Activated naive CD4-positive, alpha-beta T cell (primary cell): ENCODE measurements at places on chromosomes 13 and 19.
A peak's percentile ranks its signal among the peaks of the same experiment; 100 is the strongest.

GRCh38 chr19:12736995-12737834 is at the start of gene GET3:
TSS of gene GET3 (plus strand) at chr19:12737497. CDS start at chr19:12737506, 9 bp downstream.
- peak; percentile 51 for DNase-seq

DNA sequence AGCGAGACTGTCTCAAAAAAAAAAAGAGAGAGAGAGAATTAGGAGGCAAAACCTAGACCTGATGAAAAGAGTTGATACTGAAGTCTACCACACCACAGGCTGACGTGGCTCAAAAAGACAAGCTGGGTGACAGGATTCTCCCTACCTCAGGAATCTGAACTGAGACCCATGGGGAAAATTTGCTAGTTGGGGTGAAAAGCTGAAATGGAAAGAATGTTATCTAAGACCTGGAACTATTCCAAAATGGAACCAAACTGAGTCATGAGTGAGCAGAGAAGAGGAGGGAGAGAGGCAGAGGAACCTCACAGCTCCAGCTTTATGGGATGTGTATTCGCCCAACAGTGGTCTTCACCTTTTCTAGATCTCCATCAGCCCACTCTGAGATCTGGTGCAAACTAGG is 11.7 kb downstream of the SMG9 start:
- no peak for DNase-seq

DNA sequence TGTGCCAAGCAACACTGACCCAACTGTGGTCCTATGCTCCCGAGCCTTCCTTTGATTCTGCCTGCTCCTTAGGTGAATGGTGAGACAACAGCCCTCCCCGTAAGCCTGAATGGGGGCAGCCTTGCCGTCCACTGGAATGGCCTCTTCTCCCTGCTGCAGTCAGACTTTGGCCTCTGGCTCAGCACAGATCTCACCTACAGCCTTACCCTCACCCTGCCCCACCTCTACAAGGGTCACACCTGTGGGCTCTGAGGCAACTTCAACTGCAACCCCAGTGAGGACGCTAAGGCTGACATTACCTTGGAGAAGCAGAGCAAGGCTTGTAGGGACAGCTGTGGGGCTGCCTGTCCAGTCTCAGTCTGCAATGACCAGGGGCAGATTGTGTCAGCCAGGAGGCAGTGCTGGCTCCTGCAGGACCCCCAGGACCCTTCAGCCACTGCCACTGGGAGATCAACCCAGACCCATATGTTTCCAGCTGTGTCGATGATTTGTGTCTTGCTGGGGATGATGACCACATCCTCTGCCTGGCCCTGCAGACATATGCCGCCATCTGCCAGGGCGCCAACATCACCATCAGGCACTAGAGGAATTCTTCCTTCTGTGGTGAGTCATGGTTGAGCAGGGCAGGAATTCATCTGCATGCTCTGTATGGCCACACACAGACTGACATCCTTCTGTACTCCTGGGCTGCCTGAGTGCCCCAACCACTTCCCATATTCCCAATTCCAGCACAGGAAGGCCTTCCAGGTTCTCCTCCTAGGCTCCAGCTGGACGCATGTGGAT is 27.3 kb upstream of the FXYD3 start:
- no peak for DNase-seq

DNA sequence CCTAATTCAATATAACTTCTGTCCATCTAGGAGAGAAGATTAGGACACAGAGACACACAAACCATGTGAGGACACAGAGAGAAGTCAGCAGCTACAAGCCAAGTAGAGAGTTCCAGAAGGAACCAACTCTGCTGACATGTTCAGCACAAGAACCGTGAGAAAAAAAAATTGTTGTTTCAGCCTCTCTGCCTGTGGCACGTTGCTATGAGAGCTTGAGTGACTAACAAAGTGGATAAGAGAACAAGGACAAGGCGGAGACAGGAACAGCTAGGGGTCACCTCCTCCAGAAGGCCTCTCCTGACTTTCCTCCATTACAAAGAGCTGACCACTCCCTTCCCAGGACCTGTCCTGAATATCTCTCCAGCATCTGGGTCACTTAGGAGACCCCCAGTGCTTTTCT is 5.6 kb upstream of the SIGLEC12 start:
- no peak for DNase-seq

DNA sequence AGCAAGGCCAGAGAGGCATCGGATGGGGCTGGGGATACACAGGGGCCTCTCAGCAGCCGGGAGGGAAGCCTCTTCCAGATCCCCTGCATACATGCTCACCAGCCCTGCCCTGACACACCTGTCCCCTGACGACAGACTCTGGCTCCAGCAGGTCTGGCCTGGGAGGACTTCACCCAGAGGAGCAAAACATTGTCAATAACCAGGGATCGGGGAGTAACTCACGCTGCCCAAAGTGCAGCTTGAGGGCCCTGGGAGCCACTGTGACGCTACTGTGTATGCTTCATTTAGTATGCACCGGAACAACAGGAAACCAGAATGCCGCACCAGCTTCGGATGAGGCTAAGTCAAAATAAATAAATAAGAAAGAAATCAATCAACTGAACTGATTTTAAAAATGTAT is 12.4 kb upstream of the CD22 start:
- DNase-seq, result no peak

GRCh38 chr13:28267497-28267896 is 129.2 kb downstream of the PAN3 start:
- no peak for DNase-seq

- no peak for DNase-seq
Observed at GRCh38 chr13:37407156-37407555, 191.4 kb downstream of the POSTN start.

- no peak for DNase-seq
Observed at GRCh38 chr13:107299717-107300116, 731.8 kb upstream of the ARGLU1 start.

GRCh38 chr19:51094696-51095279 is 12.1 kb upstream of the KLK14 start:
- DNase-seq, result no peak

GRCh38 chr19:44512326-44513298 is 12.3 kb upstream of the ZNF180 start:
- DNase-seq, result no peak

- no peak for DNase-seq
Observed at GRCh38 chr13:79541426-79542049, 60.6 kb downstream of the NDFIP2 start.

- DNase-seq, result no peak
Observed at GRCh38 chr13:65631078-65631477, 1599.1 kb downstream of the PCDH9 start.

DNA sequence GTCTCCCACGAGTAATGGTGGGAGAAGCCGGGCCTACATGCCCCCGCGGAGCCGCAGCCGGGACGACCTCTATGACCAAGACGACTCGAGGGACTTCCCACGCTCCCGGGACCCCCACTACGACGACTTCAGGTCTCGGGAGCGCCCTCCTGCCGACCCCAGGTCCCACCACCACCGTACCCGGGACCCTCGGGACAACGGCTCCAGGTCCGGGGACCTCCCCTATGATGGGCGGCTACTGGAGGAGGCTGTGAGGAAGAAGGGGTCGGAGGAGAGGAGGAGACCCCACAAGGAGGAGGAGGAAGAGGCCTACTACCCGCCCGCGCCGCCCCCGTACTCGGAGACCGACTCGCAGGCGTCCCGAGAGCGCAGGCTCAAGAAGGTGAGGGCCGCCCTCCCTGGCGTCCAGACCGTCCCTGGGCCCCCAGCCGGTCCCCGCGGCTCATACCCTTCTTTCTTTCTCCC is 1.4 kb upstream of the USF2 start:
- DNase-seq, result peak; percentile 43

DNA sequence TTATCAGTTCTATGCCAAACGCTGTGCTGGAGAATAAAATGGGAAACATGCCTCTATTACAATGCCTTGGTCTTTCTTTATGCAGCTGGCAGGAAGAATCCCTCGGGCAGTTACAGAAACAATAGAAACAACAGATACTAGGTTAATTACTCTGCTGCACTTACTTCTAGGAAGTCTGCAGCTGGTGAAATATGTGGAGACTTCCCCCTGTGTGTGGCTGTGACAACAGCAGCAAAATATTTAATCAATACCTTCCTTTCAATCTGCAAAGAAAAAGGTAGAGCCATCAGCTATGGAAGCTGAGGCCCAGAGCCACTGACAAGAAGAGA is 9.9 kb downstream of the STOML3 start:
- no peak for DNase-seq

DNA sequence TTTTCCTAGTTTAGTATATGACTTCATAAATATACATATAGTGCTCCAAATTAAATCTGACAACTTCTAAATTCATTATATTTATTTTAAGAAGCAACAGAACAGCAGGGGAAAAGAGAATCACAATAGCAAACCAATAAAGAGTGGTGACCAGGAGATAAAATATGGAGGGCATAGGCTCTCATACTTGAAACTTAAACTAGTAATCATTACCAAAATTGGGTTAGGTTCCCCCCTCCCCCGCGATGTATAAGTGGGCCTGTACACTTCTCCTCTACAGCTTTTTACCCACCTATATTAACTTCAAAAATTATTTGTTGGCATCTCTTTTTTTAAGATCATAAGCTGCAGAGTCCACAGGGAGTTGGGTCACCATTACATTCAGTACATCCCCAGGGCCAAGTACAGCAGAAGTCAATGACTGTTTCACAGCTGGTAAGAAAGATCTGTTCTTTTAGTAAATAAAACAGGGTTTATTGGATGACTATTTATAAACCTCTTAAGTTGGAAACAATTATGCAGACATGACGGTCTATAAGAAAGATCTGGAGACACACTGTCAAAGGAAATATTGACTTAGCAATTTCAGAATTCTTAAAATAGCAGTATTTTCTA is 29.4 kb downstream of the KLF12 start:
- no peak for DNase-seq

DNA sequence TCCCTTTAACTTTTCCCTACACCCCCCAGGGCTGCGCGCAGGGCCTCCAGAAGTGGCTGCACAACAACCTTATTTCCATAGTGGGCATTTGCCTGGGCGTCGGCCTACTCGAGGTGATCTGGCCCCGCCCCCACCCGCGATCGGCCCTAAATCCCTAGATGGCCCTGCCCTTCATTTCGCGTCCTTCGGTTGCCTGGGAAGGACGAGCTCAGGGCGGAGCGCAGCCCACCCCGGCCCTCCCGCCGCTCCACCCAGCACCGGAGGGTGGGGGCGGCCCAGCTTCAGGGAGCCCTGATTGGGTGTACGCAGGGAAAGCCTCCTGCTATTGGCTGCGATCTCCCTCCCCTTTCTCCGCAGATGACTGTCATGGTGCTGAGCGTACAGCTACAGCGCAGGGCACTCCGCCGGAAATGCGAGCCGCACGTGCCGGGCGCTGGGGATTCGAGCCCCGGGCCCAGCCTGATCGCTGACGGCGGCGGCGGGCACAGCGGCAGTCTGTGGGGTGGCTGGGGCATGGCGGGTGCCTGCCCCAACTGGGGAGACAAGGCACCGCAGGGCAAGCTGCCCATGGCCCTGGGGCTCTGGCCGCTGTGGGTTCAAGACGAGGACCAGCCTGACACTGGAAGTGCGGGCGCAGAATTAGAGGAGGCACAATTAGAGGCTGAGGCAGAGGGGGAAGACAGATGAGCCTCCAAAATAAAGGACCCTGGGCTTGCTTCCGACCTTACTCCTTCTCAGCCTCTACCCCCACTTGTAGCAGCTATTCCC is 4.3 kb downstream of the CD37 start:
- no peak for DNase-seq

GRCh38 chr13:109738298-109738746 is 48.1 kb downstream of the IRS2 start:
- DNase-seq, result no peak

- no peak for DNase-seq
Observed at GRCh38 chr13:109403012-109403421, 383.4 kb downstream of the IRS2 start.

DNA sequence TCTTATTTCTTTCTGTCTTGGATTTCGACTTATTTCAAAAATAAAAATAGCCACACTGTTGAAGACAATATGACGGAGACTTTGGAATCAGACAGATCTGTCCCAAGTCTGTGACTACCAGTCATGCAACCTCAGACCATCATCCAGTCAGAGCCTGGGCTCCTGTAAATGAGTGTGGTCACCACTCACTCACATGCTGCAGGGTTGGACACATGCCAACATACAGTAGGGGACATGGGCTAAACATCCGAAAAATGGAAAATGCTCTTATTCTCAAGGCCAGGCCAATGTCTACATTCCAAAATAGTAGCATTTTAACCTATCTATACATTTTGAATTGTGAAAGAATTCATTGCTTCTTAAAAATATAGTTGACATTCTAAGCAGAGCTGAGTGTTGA is 75.5 kb upstream of the EDNRB start:
- DNase-seq, result no peak

DNA sequence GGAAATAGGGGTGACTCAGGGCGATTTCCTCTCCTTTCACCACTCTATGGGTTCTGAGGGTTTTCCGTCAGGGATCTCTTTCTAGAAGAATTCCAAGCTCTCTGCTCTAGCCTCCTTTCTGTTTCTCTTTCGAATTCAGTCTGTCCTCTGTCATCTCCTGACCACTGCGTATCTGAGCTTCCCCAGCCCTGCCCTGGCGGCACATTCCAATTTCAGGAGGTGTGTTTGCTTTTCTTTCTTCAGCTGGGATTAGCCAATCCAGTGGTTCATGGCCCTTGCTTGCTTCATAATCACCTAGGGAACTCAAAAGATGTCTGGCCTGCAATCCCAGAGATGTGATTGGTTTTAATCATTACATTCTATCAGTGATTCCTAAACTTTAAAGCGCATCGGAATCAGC is 9.4 kb downstream of the IFNL2 start:
- no peak for DNase-seq

- no peak for DNase-seq
Observed at GRCh38 chr19:13017306-13018034, 22.2 kb downstream of the NFIX start.

DNA sequence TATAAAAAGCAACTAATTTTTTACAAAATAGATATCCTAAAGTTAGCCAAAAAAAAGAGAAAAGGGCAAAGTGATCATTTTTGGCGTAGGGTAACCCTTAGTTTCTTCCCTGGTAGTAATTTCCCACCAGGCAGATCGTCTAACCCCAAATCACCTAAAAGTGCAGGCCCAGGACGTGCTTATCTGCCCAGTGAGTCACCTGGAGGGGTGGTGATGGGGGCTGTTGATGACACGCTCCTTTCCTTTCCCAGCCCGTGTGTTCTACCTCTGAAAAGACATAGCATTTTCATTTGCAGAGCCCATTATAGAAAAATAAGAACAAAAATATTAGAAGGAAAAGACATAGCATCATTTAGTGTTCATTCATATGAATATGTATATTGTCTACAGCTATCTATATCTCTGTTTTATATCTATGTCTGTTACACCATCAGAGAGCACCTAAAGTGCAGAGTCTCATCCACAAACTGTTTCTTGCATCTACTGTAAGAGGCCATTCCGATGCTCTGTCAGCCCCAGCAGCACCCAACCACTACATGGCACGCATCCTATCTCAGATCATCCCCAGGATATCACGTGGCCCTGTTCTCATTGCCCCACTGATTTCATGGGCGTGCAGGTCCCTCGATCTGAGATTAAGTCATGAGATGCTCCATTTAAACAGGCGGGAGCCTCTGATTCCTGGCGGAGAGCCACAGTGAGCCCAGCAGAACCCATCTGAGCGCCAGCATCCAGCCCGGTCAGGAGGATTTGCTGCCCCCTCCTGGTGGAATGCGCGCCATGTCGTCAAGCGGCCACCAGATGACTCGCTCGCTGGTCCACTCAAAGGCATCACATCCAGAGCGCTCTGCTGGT is 8.5 kb upstream of the LILRB3 start:
- DNase-seq, result peak; percentile 81

- DNase-seq, result no peak
Observed at GRCh38 chr13:22311734-22312404, 641.0 kb downstream of the FGF9 start.

GRCh38 chr13:25080773-25081172 is 15.2 kb upstream of the PABPC3 start:
- DNase-seq, result no peak
